ENCODE measurements at places on chromosomes 6 and 20.

GRCh38 chr6:109236115-109237076 lies 141.1 kb downstream of the CEP57L1 start:
- no peak for DNase-seq

DNA sequence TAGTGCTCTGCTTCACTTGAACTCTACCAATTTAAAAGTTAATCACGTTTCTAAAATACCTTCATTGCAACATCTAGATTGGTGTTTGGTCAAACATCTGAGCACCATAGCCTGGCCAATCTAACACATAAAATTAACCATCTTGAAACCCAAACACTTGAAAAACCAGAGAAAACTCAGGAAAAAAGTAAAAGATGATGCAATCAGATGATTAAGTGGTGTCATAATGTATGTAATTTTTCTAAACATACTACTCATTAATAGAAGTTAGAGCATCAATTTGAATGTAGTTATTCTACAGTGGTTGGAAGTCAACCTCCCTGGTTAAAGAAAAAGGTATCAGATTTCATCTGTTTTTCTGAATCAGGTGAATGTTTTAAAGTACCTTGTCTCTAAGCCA lies 228.6 kb upstream of the ID4 start:
- DNase-seq: no peak

- DNase-seq: no peak
These were observed 5.4 kb upstream of the C20orf204 start for GRCh38 chr20:64030371-64031134.

DNA sequence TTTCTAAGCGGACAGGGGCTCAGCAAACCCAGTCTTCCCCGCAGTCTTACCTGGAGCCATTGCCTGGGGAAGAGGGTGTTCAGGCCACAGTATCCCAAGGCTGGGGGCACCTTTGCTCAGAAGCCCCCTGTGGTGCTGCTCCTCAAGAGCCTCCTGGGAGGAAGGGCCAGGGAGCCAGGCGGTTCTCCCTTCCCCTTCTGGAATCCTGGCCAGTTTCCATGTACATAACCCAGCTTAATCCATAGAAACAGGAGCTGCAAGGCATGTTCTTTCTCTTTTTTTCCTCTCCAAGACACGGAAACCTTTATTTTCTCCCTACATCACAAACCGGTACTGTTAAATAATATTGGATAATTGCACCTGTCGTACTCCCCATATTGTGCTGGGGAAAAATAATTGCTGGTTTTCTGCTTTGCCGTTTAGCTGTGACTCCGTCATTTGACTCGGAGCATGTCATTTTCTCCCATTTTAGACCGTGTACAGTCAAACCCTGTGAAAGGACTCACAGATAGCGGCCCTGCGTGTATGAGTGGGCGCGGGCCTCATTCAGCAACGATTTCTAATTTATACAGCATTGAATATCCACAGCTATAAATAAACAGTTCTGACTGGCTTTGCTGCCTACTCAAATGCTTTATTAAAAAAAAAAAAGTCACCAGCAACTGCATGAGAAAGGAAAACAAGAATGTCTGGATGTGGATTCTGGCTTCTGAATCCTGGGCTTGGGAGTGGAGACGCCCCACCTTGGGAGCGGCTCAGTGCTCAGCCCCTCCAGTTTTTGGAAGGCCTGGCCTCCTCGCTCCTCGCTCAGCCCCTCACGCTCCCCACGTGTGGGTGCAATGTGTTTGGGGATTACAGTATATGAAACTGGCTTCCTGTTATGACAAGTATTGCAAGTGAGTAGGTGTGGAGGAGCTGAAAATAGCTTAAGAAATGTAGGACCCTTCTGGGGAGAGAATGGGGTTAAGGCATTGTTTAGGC lies 67.3 kb downstream of the ADTRP start:
- DNase-seq: peak; percentile 34

GRCh38 chr20:44066645-44067606 lies 120.1 kb downstream of the JPH2 start:
- DNase-seq: no peak

GRCh38 chr20:19433371-19434350 lies 221.2 kb downstream of the SLC24A3 start:
- peak; percentile 14 for DNase-seq

DNA sequence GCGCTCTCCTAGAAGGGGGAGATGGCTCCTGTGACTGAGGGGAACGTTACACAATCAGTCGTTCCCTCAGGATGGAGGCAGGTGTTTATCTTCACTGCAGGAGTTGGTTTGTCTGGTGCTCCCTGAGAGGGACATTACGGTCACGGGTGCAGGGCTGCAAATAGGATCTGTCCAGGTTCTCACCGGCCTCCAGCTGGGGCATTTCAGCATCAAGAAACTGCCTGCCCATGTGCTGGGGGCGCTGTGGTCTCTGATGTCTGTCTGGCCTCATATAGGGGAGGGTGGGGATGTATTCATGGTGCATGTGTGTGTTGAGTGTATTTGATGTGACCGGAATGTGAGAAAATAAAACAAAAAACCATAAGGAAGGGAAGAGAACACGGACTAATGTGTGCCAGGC lies 77.1 kb downstream of the TBC1D7 start:
- DNase-seq: no peak

DNA sequence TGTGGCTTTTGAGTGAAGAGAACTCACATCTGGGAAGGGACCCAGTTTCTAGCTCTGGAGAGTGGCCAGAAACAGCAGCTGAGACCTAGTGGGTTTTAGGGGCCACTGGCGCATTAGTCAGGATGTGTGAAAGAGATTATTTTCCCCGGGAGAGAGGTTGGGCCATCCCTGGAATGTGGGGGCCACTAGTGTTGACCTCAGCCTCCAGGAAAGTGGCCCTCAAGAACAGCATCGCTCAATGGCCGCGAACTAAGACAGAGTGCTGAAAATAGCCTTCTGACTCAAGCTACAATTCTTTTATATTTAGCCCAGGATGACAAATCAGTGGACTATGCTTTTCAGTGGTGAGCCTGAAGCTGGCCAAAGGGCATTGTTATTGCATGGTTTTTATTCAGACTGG lies 210.4 kb upstream of the RNF24 start:
- DNase-seq: peak; percentile 97

- peak; percentile 18 for DNase-seq
These were observed 5.2 kb upstream of the BPIFA3 start for GRCh38 chr20:33211817-33212424.

DNA sequence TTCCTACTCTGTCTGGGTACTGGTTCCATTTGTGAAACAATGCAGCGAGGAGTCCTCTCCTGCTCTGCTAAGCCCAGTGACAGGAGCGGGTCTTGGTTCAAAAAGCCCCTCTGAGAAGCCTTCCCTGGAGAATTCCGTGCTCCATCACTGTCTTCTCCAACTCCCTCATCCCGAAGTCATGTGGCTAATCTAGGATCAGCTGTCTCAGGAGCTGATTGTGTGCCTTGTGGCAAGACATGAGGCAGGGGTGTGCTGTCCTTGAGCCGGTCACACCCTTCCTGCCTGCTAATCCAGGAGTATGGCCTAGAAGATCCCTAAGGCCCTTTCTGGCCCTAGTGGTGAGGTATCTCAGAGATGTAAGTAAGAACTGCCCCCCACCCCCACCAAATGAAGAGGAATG lies 72.0 kb downstream of the EFCAB8 start:
- DNase-seq: no peak

- peak; percentile 22 for DNase-seq
These were observed 275.0 kb upstream of the PREP start for GRCh38 chr6:105677671-105678475.

DNA sequence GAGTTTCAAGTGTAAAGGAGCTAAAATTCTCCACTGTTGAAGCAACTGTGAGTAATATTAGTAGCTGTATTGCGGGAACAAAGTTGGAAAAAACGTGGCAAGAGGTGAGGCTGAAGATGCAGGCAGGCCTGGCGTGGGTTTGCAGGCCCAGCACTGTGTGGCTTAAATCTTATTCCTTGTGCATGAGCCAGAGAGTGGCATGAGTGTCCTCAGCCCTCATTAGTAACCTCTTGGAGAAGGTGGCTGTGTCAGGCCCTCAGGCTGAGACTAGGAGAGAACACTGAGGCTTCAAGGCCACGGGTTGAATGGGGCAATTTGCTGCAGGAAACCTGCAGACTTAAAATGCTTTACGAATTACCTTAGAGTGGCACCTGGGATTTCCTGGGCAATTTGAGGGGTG lies 372.7 kb upstream of the CITED2 start:
- no peak for DNase-seq

DNA sequence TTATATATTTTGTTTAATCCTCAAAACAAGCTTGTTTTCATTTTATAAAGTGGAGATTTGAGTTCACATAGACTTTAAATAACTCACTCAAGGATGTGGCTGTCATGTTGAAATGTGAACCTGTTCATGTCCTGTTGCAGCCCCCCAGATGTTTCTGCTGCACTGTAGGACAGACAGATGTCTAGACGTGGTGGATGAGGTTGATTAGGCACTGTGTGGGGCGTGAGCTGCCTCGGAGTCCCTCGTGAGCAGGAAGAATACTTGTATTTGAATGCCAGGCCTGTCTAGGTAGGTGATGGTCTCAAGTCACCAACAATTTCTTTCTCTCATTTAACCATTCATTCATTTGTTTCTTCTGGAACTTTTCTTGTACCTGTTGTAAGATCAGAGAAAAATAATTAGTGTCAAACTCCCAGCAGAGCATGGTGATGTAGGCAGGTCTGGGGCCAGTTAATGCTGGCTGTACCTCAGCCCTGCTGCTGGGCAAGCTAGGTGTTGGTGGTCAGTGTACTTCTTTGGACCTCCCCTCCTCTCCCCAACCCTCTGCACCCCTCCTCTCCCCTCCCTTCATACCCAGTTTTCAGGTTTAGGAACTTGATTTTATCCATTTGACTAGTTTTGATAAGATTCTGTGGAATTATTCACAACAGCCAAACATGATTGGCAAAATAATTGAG lies 34.0 kb downstream of the AFDN start:
- DNase-seq: no peak

GRCh38 chr6:100304575-100304974 lies 160.1 kb downstream of the SIM1 start:
- no peak for DNase-seq

GRCh38 chr6:143684486-143684885 lies 6.7 kb downstream of the PHACTR2 start:
- no peak for DNase-seq

DNA sequence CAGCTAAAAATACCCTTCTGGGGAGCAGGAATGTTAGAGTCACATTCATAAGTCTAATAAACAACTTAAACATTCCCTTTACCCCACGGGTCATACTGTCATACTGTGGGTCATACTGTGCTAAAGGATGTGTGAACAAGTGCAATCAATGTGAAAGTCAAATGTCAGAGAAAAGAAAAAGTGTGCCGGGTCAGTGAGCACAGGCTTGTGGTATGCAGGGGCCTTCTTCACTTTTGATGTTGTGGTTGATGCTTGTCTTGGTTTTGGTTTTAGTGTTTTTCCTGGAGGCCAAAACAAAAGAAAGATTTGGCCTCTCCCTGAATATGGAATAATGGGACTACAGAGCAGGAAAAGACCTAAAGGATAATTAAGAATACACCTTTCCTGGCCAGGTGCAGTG lies 267.9 kb upstream of the PLN start:
- DNase-seq: no peak

- peak; percentile 57 for DNase-seq
These were observed 380.0 kb downstream of the BTBD9 start for GRCh38 chr6:38259736-38260135.

DNA sequence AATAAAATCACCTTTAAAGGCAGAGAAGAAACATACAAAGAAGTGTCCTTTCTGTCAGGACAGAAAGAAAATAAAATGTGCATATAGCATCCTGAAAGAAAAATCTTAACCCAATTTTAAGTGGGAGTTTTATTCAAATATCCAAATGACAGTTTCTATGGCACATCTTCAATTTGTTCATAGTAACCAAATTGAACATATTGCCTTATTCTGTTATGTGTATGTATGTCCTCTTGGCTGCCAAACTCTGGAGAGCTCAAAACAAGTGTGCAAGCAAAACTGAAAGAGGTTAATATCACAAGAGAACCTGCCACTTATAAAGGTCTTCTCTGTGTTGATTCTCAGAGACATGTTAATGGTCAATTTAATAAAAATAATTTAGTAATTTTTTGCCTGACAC lies 334.7 kb downstream of the BCKDHB start:
- no peak for DNase-seq

DNA sequence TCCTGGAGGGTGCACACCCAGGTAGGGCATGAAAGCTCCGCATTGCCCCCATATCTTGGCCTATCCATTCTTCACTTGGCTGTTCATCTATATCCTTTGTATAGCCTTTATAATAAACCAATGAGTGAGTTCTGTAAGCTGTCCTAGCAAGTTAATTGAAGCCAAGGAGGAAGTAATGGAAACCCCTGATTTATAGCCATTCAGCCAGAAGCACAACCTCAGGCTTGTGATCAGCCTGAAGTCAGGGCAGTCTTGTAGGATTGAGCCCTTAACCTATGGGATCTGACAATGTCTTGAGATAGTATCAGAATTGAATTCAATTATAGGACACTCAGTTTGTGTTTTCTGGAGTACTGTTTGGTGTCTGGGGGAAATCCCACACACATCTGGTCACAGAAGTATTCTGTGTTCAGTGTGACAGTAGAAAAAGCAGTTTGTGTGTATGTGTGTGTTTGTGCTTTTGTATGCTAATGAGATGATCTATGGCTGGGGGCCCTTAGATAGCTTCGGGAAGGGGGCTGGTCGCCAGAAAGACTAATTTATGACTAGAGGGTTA lies 5.7 kb downstream of the NT5E start:
- DNase-seq: no peak

- DNase-seq: no peak
These were observed 388.2 kb upstream of the CITED2 start for GRCh38 chr6:139762587-139763031.

DNA sequence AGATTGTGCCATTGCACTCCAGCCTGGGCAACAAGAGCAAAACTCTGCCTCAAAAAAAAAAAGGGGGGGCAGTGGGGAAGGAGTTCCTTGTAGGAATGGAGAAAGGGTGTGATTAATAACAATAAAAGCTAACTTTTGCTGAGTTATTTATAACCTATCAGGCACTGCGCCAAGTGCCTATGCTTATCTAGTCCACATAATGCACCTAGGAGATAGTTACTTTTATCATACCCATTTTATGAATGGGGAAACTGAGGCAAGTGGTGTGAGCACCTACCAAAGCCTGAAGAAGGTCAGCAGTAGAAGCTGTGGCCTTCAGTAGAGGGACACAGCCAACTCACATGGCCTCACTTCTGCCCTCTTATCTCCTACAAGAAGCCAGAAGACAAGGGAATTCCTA lies 13.6 kb upstream of the PPP1R16B start:
- no peak for DNase-seq

DNA sequence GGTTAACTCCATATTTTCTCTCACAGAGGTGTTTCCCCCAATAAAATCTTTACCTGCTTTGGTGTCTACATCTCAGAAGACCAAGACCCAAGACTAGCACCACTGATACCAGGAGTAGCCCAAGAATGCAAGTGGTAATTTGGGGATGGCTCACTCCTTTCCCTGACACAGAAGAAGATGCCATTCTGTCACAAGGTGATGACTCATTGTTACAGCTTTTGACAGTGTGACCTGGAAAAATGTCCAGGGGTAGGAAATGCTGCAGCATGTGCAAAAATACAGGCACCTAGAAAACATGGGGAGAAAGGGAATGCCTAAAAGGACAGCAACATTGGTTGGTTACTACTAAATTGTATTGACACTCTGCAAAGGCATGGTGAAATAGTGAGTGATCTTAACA lies 254.0 kb upstream of the GJE1 start:
- no peak for DNase-seq
